ENCODE measurements at places on chromosomes 5 and 9.

DNA sequence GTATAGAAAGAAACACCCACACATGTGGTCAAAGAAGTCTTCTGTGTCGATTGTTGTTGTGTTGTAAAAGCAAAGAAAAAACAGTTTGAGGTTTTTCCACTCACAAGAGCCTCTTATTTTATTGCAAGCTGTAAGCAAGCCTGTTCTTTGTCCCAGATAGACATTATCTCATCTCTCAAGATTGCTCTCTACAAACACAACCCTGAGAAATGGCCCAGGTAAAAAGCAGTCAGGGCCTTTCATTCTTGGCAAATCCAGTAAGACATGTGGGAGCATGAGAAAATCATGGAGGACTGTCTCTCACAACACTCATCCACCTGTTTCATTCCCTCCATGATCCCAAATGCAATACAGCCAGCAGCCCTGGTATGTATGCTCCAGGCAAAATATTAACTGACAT, 286.6 kb upstream of the POU5F2 start:
- DNase-seq: no peak

GRCh38 chr5:33102551-33102950, 338.2 kb upstream of the TARS1 start:
- DNase-seq: no peak

DNA sequence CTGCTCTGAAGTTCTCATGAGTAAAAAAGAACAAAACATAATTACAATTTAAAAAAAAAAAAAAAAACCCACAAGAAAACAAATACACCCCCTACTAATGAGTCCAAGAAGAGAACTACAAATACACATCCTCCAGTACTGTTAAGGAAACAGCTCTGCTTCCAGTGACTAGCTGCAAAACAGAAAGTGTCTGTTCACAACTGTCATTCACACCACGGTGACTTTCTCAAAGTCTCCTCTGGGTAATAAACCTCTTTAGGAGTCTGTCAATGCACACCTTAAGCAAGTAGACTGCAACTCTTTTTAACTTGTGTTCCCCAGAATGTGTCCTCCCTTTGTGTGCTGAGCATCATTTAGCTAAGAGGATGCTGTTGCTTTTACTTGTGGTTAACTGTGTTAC, 6.2 kb downstream of the REEP5 start:
- no peak for DNase-seq

GRCh38 chr9:94783928-94784327, 57.4 kb downstream of the AOPEP start:
- DNase-seq: no peak

GRCh38 chr5:109558364-109558763, 131.4 kb upstream of the MAN2A1 start:
- no peak for DNase-seq

DNA sequence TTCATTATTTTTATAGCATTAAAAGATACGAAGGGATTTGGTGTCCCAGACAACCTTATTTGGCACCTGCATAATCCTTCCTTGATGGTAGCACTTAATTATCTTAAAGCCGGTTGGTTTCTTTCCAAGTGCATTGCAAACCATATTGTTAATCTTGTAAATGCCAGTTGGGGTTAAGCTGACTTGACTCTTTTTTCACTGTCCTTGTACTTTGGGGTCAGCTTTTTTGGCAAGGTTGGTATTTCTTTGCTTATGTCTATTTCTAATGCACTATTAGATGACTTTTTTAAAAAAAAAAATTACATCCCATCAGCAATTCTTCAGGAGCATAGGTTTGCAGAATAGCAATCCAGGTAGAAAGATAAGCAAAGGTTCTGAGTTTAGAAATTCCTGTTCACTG, 466.8 kb upstream of the TLE4 start:
- no peak for DNase-seq

- no peak for DNase-seq
These were observed 35.4 kb downstream of the KDM4C start for GRCh38 chr9:6793203-6793602.

DNA sequence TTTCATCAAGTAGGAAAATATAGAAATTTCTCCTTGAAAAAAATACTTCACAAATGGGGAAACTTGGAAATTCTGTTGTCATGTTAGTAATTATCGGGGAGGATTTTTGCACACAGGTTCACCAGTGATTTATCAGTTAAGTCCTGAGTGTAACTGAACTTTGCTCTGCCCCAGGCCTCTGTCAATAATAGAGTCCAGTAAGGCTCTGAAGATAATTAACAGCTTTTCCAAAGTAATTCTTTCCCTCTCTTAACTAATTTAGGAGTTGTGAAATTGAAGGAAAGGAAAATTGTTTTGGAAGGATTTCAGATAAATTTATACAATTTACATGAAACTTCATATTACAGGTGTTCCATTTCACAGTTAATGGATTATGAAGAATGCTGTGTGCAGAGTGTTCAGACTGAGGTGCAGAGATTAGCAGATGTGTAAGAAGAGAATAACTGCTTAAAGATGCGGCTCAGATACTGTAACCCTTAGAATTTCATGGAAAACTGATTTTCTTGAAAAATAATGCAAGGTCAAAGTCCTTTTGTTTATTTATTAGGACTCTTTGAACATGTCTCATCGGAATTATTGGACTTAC, 2.9 kb upstream of the AGXT2 start:
- no peak for DNase-seq

GRCh38 chr5:143557061-143557818, 153.8 kb upstream of the NR3C1 start:
- DNase-seq: no peak

GRCh38 chr5:124979251-124979650, 232.8 kb upstream of the ZNF608 start:
- no peak for DNase-seq

DNA sequence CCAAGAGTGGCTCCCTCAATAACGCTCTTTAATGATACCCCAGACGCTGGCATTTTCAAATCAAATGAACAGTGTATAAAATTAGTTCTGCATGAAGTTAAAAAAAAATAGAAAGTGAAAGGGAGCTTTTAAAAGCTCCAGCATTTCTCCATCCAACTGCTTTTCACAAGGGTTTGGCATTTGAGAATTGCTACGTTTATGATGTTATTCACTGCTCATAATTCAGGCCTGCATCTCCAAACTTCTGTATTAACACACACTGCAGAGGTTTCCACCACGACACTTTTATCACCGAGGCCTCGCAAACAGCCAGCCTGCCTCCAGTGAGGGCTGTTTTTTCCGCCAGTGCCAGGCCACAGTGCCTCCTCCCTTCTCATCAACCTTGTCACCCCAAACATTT, 205.5 kb upstream of the EFNA5 start:
- no peak for DNase-seq
